Neural progenitor cell (in vitro differentiated cells): ENCODE measurements at places on chromosomes 12 and 14.
A peak's percentile ranks its signal among the peaks of the same experiment; 100 is the strongest.

DNA sequence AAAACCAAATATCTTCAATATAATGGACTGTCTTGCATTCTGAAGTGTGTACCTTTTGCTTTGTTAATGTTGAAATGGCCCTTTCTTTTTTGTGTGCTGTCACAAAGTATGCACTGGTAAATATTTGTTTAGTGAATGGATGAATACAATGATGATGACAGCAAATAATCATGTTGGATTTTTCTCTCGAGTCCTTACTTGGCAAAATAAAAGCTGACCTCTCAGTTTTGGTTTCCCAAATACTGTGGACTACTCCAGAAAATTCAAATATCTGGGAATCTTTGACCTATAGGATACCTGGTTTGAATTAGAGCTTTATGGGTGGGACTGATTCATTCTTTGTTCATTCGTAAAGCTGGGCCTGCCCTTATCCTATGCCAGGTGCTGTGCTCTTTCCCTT, 5.5 kb downstream of the UBE3B start:
- no peak for DNase-seq

DNA sequence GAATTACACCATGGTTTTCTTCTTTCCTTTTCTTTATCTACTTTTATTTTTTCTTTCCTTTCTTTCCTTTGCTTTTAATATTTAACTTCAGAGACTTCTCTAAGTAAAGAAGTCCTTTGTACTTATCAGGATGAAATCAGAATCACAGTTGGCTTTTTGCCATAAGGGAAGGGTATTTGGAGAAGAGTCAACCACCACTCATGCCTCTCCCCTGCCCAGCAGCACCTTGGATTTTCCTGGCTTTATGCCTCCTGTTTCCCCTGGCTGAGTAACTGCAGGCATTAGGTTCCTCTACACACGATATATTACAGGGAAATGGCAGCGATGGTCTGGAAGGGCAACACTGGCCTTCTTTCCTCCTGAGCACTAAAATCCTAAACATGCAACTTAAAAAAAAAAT, 266.4 kb upstream of the CAND1 start:
- no peak for DNase-seq

DNA sequence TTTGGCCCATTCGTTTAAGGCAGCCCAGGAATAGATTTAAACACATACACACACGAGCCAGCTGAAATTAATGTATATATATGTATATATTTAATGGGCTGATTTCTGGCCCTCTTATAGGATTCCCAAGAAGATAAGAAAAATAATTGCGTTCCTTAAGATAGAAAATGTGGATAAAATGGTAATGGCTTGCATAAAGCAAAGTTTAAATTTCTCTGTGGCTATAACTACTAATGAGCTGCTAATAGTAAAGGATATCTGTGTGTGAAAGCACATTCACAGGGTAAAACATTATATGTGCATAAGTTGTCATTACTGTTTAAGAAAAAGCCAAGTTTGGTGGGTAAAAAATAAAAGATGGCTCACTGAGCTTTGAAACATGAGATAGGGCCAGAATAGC, 133.6 kb upstream of the AMIGO2 start:
- no peak for DNase-seq

DNA sequence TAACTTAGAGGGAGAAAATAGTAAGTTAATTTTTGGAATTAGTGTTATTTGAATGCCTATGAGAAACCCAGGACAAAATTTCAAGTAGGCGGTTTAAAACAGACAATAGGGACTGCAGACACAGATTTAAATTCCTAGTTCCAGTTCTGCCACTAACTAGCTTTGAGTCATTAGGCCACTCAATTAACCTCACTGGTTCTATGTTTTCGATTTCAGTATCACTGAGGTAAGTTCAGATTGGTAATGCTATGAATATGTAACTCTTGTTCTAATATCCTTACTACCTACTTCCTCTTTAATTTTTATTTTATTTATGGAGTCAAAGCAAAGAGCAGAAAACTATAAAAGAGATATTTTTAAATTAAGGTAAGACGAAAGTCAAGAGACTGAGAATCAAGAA, 52.6 kb downstream of the GALC start:
- no peak for DNase-seq

GRCh38 chr12:57380300-57380699, 50.5 kb downstream of the R3HDM2 start:
- DNase-seq = no peak

DNA sequence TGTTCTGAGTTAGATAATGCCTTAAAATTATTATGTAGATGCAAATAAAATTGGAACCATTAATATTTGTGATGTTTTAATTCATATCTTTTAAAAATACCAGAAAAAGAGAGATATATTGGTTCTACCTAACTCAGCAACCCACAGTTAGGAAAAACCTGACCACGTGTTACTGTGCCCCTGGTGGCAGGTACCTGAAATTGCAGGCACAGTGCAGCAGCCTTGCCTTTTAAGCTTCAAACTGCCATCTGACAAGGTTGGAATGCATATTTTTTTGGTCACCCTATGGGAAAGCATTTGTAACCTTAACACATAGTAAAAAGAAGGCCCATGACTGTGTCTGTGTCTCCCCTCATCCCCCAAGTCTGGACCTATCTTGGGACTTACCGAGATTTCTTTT, 109.4 kb upstream of the NOS1 start:
- DNase-seq = no peak

DNA sequence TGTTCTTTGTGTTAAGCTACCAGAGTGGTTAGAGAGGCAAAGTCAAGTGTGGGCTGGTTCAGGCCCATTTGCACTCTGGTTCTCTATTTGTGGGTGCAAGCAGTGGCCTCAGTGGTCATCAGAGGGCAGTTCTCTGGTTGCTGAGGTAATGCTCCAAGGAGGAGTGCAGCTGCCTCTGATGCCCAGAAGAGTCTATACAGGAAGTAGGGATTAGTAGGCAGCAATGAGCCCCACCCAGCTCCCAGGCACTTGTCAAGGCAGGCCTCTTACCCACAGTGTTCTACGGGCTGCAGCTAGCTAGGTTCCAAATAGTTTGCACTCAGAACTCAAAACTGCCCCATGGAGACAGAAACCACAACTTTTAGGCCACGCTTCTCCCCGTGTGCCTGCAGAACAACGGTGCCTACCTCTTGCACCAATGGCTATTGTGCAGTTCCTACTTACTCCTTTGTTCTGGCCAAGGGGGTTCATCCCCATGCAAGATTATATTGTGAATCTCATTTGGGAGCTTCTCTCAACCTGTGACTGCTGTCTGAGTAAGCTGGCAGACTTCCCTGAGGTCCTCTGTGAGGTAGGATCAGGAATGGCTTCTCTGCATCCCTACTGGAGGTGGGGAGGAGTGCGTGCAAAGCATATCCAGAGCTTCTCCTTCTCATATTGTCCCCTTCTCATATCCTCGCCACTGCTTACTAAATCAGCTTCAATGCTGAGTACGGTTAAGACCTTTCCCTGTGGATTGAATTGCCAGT, 410.3 kb upstream of the LMO3 start:
- no peak for DNase-seq

DNA sequence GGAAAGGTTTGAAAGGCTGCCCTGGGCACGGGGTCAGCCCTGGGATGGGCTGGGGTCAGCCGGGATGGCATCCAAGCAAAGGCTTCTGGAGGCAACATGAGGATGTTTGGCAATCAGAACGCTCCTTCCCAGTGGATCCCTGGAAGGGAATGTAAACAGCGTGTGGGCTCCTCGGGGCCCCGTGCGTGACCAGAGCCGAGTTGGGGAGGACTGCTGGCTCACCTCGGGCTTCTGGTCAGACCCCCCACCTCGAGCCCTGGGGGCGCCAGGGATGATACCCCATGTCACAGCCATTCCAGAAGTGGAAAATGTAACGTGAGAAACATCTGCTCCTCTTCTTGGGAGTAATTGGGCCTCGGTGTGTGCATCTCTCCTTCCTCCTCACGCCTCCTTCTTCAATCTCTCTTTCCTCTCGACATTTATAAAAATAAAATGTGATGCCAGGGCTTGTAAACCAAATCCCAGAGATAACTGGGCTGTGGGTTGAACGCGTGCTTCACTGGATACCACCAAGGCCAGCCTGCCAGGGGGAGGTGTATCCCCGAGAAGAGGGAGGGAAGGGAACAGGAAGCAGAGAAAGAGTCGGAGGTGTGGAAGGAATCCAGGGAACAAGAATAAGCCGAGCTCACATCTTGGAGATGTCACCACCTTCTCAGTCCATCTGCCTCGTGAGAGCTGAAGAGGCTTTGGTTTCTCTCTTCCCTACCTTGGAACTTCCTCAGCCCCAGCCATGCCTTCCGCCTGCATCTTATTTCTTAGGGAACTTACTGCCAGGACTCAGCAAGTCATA, 144.8 kb downstream of the NUAK1 start:
- no peak for DNase-seq

- no peak for DNase-seq
These were observed 27.7 kb downstream of the TPCN1 start for GRCh38 chr12:113248842-113249435.

DNA sequence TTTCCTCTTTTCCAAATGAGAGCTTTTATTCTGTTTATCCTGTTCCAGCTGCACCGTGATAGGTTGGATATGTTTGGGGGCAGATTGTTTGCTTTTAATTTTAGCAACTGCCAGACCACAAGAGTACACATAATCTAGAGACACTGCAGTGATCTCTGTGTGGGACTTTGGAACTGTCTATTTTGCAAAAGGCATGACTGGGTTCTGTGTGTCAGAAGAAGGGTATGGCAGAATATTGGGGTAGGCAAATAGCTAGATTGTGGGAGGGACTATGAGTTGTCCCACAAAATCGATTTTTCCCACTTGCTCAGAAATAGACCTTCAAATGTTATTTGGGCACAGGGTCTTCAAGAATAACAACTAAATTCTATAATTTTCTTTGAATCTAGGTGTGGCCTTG, 275.9 kb upstream of the KITLG start:
- DNase-seq = no peak

DNA sequence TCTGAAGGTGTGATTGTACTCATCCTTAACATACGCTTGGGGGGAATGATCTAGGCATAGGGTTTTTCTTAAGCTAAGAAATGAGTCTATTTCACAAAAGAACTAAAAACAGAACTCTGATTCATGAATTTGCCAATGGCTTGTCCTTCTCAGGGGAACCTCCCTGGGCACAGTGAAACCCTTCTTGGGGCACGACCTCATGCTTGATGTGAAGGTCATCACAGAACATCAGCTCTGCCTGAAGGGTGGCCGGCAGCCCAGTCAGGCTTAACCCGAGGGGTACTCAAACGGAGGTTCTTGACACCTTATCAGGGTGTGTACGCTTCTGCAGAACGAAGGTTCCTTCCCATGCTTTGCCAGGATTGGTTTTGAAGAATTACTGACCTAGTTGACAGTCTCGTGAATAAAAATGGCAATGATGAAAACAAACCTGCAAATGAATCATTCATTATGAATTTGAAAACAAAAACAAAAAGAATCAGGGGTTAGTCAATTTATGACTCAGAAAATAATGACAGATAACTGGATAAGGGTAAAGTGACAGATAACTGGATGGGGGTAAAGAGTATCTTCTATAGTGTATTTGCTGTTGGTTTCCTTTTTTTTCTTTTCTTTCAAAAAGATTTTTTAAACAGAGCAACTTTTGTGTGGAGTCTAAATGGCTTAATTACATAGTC, 86.4 kb downstream of the GALNT8 start:
- DNase-seq = no peak

DNA sequence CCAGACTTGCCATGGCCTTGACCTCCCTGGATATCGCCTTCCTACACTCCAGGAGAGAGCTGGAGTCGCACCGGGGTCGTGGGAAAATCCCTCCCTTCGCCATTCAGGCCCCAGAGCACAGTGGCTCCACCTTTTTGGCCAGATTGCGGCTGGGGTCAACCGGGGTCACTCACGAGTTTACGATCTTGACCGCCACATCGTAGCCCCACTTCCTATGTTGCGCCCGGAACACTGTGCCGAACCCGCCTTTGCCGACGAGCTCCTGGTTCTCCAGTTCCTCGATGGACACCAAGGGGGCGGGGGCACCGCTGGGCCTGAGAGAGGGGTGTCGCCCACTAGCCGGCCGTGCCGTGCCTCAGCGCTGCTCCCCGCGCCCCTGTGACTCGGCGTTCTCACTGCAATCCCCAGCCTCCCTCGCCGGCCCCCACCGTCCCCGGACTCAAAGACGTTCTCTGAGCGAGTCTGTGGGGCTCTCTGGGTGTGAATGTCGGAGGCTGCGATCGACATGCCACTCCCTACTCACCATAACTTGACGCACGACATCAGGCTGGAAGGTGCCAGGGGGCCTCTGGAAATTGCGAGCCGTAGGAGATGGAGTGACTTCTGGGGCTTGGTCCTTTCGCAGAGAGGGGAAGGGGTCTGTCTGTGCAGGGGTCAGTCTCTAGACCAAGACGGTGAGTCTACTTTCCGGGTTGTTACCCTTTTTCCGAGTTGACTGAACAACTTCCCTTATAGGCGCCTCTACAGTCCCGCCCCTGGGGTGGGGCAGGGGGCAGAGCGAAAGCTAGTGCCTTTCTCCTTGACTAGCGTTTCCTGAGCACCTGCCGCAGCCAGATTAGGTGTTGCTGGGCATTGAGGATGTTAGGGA, at the start of gene RIPK3:
TSS of gene RIPK3 (minus strand) at position 708 of the 868 bp plus-strand sequence. CDS start at position 543, 165 bp downstream.
- DNase-seq = peak; percentile 60

GRCh38 chr12:116425256-116426193, 133.7 kb upstream of the MAP1LC3B2 start:
- DNase-seq = no peak

- no peak for DNase-seq
These were observed 246.0 kb upstream of the DAAM1 start for GRCh38 chr14:58942516-58942915.

- peak; percentile 52 for DNase-seq
These were observed 72.0 kb upstream of the DBX2 start for GRCh38 chr12:45122768-45123380.

GRCh38 chr14:104302794-104303405, 164.5 kb downstream of the KIF26A start:
- no peak for DNase-seq

DNA sequence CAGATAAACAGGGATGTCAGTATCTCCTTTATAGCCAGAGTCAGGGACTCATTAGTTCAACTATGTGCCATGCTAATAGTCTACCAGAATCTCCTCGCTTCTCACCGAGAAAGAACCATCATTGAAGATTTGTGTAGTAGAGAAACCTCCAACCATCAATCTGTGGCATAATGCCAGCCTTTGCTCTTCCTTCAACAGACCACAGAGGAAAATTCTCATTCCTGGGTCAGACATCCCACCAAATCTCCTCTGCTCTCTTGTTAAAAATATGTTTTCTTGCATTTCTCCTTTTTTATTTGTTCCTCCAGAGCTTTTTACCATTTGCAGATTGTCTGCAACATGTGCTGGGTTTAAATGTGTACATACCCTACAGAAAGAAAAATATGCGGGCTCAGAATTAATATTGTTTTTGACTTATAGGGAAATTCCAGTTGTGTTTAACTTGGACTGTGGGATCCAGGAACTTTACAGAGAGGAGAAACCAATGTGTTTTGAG, 64.9 kb downstream of the LLPH start:
- DNase-seq = no peak

- no peak for DNase-seq
These were observed 324.6 kb downstream of the TMEM121 start for GRCh38 chr14:105850853-105851581.
